Suppressor macrophage (primary cell): ENCODE measurements at places on chromosomes 16 and 17.

GRCh38 chr16:82796047-82796446 is 169.3 kb downstream of the CDH13 start:
- DNase-seq, result no peak

GRCh38 chr16:85392756-85393673 is 220.1 kb upstream of the GSE1 start:
- DNase-seq, result no peak

DNA sequence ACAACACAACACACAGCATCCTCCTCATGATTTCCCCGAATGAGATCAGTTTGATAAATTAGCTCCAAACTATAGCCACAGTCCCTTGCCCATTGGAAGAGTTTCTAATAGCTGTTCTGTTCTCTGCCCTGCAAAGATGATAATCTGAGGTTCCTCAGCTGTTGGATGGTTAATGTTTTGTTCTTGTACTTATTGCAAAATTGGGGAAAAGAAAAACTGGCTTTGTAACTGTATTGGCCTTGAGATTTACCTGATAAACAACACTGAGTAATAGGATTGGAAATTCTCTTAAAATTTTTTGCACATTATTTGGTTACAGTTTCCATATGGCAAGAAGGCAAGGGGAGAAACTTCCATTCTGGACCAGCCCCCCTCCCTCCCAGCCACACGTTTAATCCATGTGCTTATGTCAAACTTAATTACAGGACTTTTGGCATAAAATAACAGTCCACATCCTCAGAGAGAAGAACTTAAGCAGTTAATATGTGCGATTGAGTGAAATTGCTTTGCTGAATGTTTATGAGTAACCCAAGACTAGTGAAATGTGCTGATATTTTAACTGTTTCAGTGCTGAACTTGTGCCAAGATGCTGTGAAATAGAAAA is 119.1 kb upstream of the ZFHX3 start:
- no peak for DNase-seq

DNA sequence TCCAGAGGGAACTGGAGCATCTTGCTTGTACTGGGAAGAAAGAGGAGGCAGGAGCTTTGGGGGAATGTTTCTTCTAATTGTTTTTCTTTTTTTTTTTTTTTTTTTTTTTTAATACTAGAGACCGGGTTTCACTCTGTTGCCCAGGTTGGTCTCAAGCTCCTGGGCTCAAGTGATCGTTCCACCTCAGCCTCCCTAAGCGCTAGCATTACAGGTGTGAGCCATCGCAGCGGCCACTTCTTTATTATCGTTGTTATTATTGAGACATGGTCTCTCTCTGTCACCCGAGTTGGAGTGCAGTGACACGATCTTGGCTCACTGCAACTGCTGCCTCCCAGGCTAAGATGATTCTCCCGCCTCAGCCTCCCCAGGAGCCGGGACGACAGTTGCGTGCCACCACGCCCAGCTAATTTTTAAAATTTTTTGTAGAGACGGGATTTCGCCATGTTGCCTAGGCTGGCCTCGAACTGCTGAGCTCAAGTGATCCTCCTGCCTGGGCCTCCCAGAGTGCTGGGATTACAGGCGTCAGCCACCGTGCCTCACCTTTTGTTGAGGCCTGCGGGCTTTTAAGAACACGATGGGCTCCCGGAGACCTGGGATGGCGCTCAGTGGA is 137.3 kb upstream of the GSE1 start:
- DNase-seq, result no peak

- DNase-seq, result no peak
Measured at GRCh38 chr16:49930841-49931240, 74.9 kb upstream of the ZNF423 start.
